Stimulated activated CD4-positive, alpha-beta T cell treated with anti-CD3 and anti-CD28 coated beads, Interleukin-1b, Interleukin-23, amount 100 ng/mL, for 1 hour (primary cell): ENCODE measurements at places on chromosomes 4 and X.

DNA sequence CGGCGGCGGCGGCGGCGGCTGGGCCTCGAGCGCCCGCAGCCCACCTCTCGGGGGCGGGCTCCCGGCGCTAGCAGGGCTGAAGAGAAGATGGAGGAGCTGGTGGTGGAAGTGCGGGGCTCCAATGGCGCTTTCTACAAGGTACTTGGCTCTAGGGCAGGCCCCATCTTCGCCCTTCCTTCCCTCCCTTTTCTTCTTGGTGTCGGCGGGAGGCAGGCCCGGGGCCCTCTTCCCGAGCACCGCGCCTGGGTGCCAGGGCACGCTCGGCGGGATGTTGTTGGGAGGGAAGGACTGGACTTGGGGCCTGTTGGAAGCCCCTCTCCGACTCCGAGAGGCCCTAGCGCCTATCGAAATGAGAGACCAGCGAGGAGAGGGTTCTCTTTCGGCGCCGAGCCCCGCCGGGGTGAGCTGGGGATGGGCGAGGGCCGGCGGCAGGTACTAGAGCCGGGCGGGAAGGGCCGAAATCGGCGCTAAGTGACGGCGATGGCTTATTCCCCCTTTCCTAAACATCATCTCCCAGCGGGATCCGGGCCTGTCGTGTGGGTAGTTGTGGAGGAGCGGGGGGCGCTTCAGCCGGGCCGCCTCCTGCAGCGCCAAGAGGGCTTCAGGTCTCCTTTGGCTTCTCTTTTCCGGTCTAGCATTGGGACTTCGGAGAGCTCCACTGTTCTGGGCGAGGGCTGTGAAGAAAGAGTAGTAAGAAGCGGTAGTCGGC lies 528 bp downstream of the FMR1 start:
- no peak for DNase-seq

- no peak for DNase-seq
Observed at GRCh38 chrX:43000121-43000520, 222.2 kb upstream of the PPP1R2C start.

DNA sequence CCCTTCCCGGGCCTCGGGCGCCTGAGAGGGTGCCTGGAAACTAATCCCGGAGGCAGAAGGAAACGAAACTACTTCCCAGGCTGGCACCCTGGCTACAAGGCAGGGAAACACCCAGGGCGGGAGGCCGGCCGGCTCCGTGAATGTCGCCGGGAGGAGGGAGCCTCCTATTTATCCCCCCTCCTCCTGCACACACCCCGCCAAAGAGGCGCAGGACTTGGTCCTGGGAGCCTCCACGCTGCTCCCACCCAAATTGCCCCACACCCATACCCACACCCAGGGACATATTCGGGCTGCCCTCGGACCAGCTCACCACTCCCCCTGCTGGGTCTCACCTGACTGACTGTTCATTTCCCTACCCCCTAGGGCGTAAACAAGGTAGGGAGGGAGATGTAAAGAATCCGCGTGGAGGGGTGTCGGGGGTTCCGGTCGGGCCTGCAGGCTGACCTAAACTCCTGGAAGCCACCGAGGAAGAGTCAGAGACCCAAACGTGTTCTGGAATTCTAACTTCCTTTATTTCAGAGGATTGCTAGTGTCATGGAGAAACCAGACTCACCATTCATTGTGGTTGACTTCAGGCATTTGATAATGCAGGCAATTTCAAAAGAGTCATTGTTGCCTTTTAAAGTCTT lies at the start of gene BTC:
Gene BTC (minus strand): TSS at position 142 of the 629 bp plus-strand sequence. CDS start 198 bp downstream, outside the sequence.
- DNase-seq, result no peak

DNA sequence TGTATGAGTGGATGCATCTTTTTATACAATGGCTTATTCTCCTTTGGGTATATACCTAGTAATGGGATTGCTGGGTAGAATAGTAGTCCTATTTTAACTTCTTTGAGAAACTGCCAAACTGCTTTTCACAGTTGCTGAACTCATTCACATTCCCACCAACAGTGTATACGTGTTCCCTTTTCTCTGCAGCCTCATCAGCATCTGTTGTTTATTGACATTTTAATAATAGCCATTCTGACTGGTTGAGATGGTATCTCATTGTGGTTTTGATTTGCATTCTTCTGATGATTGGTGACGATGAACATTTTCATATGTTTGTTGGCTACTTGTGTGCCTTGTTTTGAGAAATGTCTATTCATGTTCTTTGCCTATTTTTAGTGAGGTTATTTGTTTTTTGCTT lies 687.0 kb upstream of the EPHA5 start:
- DNase-seq, result no peak

GRCh38 chr4:2264481-2265041 lies 2.7 kb upstream of the MXD4 start:
- DNase-seq, result no peak
